ENCODE measurements at places on chromosomes 7 and 10.

DNA sequence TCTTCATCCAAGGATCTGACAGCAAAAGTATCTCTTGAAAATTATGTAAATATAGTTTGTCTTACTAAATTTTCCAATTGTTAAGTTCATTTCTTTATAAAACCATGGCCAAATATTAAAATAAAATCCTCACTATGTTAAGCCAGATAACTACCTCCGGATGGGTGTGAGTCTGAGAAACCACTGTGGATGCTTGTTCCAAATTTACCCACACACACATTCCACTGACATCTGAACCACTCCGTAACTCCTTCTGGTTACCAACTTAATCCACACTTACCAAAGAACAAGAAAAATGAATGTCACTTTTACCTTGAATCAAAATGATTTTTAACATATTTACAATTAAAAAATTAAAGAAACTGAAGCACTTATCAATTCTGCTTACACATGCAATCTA is 19.7 kb downstream of the CYTH3 start:
- DNase-seq = no peak

DNA sequence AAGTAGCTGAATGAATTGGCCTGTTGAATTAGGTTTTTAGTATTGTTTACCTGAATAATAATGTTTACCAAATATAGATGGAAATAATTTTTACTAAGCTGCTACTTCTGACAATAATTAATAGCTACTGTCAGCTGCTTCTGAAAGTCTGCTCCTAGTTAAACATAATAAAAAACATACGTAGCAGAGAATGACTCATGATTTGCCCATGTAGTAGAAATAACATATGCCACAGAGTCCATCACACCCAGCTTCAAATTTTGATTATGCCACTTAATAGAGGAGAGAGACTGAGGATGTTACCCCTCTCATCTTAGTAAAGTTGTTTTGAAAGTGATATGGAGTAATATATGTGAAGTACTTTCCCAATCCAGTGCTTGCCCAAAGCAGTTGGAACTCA is 57.6 kb upstream of the MDFIC start:
- no peak for DNase-seq

DNA sequence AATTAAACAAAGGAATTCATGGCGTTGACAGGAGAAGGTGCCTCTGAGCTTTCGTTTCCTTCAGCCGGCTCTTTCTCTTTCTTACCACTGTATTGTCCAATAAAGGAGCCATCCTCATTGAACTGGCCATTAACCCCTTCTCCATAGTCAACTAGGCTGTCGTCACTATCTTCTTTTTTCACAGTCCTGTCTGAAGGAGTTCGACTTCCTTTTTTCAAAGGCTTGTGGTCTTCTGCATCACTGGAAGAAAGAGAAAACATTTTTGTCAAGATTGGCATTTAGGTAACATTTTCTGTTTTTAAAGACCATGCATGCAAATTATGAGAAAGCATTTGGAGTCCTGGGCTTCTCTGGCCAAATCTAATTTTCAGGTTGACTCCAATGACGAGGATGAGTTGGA is 19.7 kb upstream of the LAMB4 start:
- DNase-seq = no peak

DNA sequence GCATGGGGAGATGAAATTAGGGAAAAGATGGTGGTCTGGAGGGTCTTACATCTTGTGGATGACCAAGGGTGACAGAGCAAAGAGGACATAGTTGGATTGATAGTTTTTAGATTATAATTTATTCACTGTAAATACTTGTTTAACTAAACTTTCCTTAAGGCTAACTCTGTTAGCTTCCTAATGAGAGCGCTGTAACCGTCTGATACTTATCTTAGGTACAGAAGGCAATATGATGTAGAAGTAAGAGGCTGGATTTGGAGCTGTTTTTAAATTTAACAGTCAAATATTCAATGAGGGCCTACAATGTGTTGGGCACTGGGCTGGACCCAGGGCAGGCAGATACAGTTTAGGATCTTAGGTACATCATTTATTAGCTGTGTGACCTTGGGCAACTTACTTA is 36.0 kb downstream of the PRKAR2B start:
- no peak for DNase-seq

DNA sequence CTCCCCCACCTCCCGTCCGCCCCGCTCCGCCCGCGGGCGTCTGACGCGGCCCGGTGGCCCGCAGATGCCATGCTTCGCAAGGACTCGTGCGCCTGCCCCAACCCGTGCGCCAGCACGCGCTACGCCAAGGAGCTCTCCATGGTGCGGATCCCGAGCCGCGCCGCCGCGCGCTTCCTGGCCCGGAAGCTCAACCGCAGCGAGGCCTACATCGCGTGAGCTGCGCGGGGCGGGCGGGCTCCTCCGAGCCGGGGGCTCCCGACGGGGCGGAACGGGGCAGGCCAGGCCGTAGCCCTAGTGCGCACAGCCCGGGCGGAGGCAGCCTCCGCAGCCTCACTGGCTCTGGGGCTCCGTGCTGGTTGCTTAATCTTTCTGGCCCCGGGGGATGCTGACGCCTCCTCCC is 2.8 kb downstream of the ASIC3 start:
- peak; percentile 16 for DNase-seq

- no peak for DNase-seq
Observed at GRCh38 chr7:152989889-152990380, 230.4 kb downstream of the ACTR3B start.

DNA sequence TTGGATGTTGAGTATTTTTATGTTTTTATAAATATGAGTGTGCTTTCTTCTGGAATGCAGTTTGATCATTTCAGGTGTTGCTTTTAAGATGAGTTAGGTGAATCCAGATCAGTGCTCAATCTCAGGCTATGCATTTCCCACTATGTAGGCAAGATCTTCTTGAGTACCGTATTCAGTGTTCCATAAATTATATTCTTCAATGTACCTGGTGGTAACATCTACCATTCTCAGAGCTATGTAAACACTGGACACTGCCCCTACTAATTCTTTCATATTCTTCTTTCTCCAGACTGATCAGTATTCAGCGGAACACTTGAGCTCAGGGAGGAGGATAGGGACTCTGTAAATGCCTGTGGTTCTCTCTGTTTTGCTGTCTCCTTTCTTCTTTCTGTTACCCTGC is 25.5 kb upstream of the NME8 start:
- DNase-seq = no peak
